ENCODE measurements at places on chromosomes 13 and 19.

- DNase-seq: no peak
Observed at GRCh38 chr13:32726374-32727037, 140.3 kb downstream of the PDS5B start.

GRCh38 chr13:24353736-24354135 lies 44.4 kb downstream of the C1QTNF9 start:
- DNase-seq: no peak

- DNase-seq: no peak
Observed at GRCh38 chr13:71801781-71802180, 65.2 kb downstream of the DACH1 start.

GRCh38 chr13:41193919-41194824 lies at the start of gene KBTBD7:
KBTBD7 (minus strand) TSS chr13:41194569; CDS start chr13:41194257, 312 bp downstream.
- DNase-seq: peak; percentile 63

DNA sequence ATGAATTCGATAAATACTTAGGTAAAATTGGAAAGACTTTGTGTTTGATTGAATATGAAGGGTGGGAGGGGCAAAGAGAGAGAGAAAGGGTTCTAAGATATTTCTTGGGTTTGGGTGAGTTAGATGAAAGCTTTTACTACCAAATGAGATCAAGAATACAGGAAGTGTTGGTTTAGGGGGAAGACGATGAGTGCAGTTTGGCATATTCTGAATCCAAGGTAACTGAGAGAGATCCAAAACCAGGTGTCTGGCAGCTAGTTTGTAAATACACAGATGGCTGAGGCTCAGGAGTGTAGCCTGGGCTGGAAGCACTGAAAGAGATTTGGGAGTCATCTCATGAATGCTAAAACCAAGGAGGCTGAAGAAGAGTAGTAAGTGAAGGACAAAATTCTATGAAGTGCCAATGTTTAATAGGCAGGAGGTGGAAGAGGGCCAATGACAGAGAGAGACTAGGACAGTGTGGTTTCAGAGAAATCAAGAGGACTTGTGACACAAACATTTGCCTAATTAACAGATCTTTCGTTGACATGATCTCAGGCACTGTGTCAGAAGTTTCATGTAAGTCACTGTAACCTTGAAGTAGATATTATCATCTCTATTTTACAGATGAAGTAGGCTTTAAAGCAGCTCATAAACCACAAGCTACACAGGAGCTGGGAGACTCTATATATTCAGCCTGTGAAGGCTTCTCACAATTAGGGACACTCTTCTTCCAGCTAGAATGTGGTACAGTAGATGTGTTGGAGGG lies 70.2 kb upstream of the ZDHHC20 start:
- no peak for DNase-seq

GRCh38 chr19:17496337-17496997 lies 15.0 kb upstream of the PGLS start:
- no peak for DNase-seq

DNA sequence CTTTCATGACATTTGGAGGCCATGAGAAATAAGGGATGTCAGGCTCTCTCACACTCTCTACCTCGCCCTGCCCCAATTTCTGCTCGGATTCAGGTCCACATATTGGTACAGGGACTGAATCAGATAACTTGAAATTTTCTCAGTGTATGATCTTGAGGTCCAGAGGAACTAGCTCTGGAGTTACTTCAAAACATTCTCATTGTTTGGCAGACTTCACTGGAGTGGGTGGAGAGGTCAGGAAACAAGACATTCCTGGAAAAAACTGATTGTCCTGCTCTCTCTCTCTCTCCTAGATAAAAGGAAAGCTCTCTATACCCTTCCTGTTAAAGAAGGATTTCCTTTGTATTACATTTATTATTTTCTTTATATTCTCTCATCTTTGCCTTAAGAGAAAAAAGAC lies 428.1 kb upstream of the DACH1 start:
- no peak for DNase-seq

DNA sequence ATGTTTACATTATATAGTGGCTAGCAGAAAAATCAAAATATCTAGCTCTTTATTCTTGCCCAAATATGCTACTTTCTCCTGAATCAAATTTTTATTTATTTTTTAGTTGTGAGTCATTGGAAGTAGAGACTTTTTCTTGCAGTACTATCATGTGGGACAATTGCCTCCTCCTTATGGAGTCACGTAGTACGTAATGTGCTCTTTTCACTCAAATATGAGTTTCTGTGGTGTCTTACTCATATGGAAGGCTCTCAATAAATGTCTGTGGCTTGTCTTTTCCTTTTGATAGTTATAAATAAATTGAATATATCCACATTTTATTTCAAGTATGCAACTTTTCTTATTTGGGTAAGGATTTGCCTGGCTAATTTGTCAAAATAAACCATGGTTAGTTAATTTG lies 1411.0 kb upstream of the SLC10A2 start:
- no peak for DNase-seq

DNA sequence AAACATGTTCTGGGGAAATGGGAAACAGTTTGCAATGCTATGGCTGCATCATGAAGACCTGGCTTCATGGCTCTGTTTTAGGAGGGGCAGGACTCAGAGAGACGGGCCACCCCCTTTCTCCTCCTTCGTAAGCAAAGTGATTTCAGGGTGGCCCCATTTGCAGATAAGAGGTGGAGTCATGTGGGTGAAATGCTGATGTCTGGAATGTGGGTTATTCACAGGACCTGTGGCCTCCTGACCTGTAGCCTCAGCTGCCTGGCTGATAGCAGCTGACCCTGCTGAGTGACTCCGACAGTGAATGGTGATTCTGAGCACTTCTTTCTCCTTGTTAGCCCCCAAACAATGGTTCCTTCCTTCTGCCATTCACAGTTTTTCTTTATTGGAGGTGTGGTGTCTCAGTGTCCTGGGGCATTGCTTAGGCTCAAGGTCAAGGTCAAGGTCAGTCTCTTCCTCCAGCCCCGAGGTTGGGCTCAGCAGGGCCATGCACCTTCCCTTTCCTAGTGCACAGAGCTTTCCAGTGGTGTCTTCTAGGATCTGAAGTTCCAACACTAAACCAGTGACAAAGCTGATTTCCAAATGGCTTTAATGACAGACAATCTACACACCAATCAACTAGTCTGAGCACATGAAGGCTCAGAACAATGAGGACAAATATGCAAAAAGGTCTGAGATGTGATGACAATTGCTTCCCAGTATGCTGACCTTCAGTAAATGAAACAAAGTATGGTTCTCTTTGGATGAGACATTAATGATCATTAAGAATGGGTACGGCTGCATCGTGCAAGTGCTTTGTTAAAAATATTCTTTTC lies 49.6 kb upstream of the ANKRD10 start:
- no peak for DNase-seq

DNA sequence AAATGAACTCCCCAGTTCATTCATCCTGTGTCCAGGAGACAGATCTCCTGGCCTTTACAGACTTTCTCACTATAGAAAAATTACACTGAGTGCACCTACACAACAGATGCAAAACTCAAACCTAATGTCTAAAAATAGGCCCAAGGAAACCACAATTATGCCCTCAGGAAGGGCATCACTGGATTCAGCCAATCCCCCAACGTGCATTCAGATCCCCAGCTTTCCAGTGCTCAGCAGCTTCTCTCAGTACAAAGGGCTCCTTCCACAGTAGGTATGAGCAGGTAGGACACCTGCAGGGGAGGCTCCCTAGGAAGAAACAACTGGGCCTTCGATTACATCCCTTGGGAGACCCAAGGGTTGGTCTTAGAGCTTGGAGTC lies 2.1 kb downstream of the ZNF709 start:
- DNase-seq: no peak

GRCh38 chr19:32041681-32042292 lies 303.6 kb upstream of the ZNF507 start:
- DNase-seq: no peak

DNA sequence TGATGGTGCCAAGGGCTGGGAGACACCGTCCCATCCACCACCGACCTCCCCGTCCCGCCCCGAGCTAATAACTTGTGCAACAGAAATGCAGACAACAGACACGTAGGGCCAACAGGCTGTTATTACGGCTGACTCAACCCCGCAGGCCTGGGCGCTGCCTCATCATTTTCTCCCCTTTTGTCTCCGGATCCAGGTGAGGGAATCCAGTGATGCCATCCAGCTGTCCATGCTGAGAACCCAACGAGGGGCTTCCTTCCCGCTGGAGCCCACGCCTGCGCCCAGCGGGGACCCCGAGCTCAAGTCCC lies 6.4 kb upstream of the DIRAS1 start:
- no peak for DNase-seq
